Hindlimb muscle (tissue), 1 donor: ENCODE measurements at places on chromosomes 13 and 19. TPM values are rescaled to one million over a fixed set of nuclear protein-coding genes. Genes with fewer than 3 reads are reported as not detected.

DNA sequence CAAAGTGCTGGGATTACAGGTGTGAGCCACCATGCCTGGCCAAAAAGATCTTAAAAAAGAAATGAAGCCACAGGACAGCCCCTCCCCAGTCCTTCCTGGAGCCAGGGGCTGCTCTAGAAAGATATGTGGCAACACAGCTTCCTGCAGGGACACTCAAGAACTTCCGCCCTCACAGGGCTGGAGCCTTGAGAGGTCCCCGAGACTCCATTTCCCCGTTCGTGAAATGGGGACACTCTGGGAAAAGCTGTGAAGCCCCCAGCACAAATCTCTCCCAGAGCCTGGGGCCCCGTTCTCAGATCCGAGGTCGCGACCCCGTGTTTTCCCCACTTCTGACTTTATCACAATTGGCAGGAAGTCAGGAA, 2.5 kb upstream of the GPX4 start:
- no peak for DNase-seq

DNA sequence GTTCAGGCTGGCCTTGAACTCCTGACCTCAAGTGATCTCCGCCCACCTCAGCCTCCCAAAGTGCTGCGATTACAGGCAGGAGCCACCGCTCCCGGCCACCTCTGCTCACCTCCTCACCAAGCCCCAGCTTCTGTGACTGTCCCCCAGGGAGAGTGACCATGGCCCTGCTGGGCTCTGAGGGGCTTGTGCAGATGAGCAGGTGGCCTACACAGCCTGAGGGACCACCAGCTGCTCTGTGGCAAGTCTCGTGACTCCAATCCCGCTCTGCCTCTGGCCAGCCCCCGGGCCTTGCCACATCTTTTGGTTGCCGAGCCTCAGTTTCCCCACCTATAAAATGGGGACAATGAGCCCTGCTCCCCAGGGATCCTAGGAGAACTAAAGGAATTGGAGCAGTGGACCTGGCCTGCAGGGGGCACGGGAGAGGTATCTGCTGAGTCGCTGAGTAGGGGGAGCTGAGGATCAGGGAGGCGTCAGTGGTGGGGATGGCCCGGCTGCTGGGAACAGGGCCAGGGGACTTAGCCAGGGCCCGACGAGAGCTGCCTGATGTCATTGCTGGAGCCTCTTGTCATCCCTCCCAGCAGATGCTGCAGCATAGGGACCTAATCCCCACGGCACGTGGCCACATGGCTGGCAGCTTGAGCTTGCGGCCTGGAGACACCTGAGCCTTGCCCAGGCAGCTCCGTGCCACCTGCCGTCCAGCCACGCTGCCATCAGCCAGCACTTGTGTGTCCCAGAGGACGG, 74.7 kb downstream of the GADD45B start:
- DNase-seq, result peak; percentile 56

DNA sequence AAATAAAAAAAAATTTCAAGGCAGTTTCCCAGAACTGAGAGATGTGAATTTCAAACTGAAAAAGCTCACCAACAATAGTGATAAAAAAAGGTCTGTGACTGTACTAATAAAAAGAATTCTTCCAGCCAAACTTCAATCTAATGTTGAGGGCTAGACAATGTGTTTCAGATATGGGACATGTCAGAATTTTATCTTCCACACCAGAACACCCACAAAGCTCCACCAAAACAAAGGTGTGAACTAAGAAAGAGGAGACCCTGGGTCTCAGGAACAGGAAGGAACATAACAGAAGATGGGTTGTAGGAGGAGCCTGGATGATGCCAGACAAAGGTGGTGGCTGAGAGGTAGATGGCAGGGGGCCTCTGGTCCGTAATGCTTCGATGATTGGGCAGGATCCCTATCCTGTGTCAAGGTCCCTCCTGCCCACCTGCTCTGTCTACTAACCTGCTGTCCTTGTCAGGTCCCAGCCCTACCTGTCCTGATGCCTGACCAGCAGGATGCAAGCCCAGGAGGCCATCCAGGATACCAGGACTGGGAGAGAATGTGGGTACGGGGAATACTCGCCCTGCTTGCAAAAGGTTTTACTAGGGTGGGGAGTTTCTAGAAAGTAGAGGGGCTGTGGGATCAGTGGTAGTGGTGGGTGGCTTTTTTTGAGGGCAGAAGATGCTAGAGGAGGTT, 4.5 kb downstream of the MZF1 start:
- no peak for DNase-seq

MEDAG gene
- 7.4 TPM for polyA plus RNA-seq

DNA sequence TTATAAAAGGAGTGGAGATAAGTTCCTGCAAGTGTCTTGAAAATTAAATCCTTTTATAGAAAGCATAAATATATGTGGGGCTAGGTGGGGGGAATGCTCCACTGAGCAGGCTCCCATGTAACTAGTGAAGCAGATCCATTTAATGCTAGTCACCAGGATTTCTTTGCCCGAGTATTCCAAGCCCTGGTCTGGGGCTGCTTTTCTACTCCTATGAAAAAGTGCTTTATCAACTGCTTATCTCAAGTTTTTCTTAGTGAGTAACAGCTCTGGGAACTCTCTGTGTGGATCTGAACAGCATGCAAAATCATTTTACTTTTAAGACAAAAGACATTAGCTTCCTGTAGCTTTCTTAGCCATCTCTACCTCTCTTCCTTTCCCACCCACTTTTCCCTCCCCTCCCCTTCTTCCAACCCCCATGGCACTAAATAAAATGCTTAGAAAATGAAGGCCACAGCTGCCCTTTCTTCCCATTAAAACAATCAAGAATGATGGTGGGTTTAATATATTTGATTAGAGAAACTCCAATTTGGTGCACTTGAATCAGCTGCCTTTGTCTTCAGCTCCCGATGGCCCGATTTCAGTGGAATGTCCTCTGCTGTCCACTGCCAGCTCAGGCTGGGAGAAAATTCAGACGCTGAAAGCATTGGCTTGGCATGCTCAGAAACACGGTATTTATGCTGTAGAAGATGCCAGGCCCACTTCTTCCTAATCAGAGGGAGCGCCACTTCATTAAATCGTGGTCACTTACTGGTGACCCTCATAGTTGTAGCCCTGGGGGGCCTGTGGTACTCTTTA, 475.1 kb downstream of the FOXO1 start:
- peak; percentile 28 for DNase-seq

OR7G2 gene
- not detected for polyA plus RNA-seq

DNA sequence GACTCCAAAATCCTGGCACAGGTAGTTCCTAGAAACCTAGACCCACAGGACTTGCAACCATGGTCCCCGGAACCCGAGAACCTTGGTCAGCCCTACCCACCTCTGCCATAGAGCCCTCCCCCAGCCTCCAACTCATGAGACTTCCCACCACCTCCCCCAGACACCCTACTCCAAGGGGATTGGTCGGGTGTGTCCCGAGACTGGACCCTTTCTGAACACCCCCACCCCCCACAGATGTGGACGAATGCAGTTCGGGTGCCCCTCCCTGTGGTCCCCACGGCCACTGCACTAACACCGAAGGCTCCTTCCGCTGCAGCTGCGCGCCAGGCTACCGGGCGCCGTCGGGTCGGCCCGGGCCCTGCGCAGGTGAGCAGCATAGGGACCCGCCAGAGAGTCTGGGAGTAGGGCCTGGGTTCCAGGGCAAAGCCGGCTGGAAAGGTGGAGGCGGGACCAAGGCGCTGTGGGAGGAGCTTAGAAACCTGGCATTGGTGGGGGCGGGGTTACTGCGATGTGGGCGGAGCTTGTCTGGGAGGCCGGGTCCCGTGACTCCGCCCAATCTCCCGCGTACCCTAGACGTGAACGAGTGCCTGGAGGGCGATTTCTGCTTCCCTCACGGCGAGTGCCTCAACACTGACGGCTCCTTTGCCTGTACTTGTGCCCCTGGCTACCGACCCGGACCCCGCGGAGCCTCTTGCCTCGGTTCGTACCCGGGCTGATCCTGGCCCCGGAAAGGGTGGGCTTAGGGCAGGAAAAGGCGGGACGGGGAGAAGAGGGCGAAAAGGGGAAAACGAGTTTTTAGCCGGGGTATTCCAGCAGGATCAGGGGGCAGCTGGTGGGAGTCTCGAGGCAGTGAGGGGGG, 11.9 kb downstream of the LTBP4 start:
- no peak for DNase-seq

VSTM1 gene
- not detected for polyA plus RNA-seq

CEACAM7 gene
- polyA plus RNA-seq, result not detected

GPI gene
- polyA plus RNA-seq, result 201 TPM

DNA sequence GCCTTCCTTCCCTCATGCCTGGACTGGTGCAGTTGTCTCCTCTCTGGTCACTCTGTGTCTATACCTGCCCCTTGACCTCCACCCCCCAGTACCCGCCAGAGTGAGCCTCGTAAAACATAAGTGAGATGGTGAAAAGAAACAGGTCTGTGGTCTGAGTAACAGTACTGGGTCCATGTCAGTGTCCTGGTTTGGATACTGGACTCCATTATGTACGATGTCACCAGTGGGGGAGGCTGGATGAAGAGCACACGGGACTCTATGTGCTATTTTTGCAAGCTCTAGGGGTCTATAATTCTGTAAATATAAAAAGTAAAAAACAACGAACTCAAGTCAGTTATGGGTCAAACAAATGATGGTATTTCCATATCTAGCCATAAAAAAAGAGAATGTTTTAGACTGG, 14.4 kb downstream of the MYBPC2 start:
- no peak for DNase-seq

DNA sequence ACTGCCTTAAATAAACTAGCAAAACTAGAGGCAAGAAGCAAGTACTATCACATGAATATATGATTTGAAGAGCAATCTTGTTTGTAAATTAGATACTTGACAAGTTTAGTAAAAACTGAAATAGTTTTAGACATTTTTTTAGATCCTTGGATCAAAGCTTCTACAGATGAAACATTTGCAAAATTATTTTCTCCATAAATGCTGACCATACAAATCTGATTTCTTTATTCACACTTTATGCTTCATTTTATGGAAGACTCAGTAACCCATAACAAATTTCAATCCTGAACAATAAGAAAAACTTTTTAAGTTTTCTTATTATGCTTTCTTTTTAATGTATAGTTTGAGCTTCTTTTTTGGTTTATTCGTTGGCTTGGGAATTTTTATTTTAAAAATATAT, 750.2 kb upstream of the SLITRK5 start:
- DNase-seq, result no peak

GRCh38 chr13:114115796-114116195, 16.6 kb downstream of the RASA3 start:
- no peak for DNase-seq

DNA sequence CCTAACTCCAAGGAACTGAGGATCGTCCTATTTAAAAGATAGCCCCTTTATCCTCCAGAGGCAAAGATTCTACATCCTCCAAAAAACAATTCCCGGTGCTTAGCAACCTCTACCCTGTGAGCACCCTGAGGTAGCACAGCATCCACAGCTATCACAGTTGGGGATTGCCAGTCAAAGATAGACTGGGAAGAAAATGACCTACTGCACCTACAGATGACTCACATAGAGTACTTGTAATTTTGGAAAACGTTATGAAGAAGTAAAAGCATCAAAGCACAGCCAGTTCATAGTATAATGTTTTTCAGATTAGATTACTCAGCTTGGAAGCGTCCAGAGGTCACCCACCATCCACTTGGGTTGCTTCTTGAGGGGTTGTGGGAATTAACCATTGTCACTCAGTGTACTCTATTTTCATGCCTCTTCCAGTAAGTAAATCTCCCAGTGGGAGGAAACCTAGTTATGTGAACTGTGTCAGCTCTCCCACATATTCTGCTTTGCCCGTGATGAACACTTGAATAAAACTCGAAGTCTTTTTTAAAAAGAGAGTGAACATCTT, 8.9 kb upstream of the FAM124A start:
- no peak for DNase-seq
